ENCODE measurements at places on chromosomes 3 and 15.

GRCh38 chr15:72223278-72223677 is 7.7 kb downstream of the PKM start:
- DNase-seq = no peak

DNA sequence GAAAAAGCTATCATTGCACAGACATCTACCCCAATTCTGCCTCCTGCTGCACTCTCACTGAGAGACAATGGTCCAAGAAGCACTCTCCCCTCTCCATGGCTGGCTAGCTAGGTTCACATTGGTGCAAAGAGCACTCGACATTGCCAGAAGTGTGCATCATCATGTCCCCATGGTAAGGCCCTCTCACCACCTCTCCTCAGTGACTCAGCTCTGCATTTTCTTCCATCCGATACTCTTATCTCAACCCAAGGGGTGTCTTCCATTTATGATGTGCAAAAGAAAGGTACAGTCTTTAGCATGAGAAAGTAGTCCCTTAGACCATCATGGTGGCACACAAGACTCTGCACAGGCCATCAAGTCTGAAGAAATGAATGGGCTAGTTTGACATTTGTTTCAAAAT is 14.0 kb downstream of the RPSA start:
- no peak for DNase-seq

- no peak for DNase-seq
These were observed 45.5 kb downstream of the CBLB start for GRCh38 chr3:105823149-105823867.

DNA sequence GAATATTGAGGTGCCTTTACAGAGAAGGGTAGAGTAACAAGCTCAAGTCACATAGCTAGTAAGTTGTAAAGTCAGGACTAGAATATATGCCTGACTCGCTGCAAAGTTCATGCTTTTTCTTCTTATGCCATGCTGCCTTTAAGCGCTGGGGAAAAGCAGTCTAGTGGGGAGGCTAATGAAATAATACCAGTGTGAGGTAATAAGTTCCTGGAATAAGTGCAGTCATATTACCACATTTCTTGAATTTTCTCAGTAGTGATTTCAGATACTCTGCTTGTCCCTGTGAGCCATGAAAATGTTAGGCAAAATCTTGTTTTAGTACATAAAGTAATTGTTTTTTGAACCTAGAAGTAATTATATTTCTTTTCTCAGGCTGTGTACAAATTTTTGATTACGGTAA is 71.8 kb downstream of the SYN2 start:
- no peak for DNase-seq

DNA sequence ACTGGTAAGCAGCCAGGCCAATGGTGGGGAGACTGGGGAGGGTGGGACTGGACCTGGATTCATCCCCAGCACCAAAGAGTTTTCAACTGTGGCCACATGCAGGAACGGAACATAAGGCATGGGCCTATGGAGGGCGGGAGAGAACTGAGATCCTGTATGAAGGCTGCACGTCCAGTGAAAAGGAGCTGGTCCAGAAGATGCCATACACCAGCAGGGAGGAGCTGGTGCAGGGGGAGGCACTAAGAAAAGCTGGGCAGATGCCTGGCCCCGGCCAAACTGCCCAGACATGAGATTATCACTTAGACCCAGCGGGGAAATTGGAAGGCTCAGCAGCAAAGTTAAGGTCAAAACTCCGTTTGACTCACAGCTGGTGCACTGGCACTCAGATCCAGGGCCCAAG is 58.1 kb upstream of the MCF2L2 start:
- DNase-seq = no peak

DNA sequence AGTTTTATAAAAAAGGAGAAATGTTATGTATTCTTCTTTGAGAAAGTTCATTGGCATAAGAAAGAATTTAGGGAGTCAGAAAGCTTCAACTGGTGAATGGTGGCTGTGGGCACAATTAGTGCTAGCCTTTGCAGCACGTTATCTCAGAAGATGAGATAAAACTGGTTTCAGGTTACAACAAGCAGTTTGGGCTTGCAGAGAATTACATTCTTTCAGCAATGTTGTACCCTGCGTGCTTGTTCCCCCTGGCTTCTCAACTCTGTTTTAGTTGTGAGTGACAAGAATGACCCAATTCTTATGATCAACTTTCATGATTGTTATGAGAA is 31.6 kb upstream of the ACP3 start:
- DNase-seq = no peak

DNA sequence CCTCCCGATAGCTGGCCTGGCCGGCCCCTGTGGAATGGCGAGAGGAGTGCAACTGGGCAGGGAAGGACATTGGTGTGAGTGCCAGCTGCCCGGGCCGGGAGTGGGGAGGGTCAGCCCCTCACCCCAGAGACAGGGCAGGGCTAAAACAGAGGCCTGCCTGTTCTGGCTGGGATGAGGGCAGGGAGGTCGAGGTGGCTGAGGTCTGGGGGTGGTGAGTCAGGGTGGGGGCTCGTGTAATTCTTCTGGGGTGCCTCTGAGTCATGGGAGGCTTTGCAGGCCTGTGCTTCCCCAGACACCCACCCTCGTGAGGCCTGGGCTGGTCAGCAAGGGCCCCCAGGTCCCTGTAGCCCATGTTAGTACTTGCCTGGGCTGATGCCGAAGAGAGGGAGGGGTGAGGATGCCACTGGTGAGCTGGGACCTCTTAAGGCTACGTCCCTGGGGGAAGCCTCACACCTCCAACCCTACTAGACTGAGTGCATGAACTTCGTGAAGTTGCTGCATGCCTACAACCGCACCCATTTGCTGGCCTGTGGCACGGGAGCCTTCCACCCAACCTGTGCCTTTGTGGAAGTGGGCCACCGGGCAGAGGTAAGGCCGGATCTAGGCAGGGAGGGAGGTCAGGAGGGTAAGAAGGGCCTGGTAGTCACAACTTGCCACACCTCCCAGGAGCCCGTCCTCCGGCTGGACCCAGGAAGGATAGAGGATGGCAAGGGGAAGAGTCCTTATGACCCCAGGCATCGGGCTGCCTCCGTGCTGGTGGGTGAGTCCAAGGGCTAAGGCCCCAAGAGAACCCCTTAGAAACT is 1.7 kb downstream of the SEMA3B start:
- DNase-seq = no peak

DNA sequence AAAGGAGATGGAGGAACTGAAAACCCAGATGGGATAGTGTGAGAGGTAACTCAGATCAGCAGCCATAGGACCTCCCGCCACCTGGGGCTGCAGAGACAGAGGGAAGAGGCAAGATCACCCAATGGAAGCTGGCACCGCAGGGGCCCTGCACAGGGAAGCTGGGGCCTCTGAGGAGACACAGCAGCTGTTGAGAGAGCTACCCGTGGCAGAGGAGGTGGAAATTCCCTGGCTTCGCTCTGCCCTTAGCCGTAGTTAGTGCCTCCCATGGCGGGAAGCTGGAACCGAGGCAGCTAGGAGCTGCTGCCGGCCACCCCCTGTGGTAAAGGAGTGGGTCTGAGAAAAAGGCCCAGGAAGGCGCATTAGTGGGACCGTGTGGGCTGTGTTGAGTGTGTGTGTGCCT is 18.0 kb upstream of the PLXNA1 start:
- no peak for DNase-seq

- peak; percentile 80 for DNase-seq
These were observed 1.1 kb upstream of the SETD5 start for GRCh38 chr3:9396301-9396631.

DNA sequence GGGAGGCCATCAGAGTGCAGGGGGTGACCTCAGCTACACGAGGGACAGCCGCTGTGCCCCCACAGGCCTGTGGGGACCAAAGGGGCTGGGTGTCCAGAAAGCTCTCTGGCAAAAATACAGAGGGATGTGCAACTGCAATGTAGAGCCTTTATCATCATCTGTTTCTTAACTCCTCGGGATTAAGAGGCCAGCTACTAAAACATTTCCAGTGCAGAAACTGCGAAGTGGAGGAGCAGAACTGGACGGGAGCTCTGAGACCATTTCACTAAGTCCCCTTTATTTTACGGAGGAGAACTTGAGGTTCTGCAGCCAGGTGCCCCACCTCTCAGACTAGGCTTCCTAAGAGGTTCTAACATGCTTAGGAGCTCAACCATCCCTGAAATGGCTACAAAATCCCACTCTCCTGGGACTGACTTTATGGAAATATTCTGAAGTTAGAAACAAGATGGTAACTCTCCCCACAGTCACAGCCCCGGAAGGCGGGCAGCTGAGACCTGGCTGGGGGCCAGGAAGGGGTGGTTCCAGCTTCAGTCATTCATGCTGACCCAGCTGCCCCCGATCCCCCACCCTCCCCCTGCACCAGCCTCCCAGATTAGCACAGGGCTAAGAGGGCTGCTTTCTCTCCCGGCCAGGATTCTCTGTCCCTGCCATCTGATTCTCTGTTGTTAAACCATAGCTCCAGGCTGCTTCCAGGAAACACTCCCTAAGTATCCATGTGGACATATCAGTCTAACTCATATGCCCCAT is 40.3 kb downstream of the UMPS start:
- DNase-seq = no peak

GRCh38 chr3:157436583-157437291 is at the start of gene PTX3:
Gene PTX3, plus strand, starts transcription at chr3:157436850. Its CDS starts 84 bp downstream, at chr3:157436934.
- DNase-seq = no peak

GRCh38 chr3:149753717-149754116 is 1.4 kb upstream of the COMMD2 start:
- no peak for DNase-seq

DNA sequence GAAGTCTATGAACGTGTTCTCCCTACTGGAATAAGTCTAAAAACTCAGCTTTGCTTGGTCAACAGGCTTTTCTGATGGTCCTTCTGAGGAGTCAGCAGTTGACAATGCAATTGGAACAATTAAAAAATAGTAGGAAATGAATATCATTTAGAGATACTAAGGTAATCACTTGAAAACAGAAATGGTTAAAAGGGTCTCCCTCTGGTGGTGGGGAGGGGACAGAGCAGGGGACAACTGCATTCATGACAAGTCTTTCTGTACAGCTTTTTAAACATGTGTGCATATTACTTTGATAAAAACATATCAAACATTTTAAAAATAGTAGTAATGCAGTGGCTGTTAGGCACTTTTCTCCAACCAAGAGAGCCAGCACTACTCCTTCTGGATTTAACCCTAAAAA is 119.9 kb upstream of the FHIT start:
- no peak for DNase-seq

DNA sequence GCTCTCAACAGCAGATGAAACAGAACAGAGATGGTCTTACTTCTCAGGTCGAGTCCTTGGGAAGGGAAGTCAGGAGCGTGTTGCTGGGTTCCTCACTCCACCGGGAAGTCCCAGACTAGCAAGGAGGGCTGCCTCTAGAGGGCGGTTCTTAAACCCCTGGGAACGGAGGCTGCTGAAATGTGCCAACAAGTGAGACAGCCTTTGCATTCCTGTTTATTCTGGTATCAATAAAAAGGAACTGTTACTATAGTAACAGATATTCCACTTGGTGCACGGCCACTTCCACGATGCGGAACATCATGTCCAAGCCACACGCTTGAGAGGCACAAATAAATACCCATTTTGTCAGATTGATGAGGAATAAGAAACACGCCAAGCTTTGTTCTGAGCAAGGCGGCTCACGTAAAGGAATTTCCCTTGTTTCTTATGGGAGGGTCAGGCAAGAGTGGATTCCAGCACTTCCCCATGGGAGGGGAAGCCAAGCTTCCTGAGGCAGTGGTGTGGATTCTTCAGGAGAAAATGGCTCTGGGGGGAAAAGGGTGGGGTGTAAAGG is at the start of gene FAM107A:
TSS of gene FAM107A (minus strand) at position 123 of the 553 bp plus-strand sequence. CDS start 7,531 bp downstream, outside the sequence.
- DNase-seq = no peak

- DNase-seq = no peak
These were observed 394.2 kb downstream of the EDEM1 start for GRCh38 chr3:5581743-5582142.

- no peak for DNase-seq
These were observed 122.9 kb downstream of the GREM1 start for GRCh38 chr15:32840507-32841245.

GRCh38 chr15:69758810-69759790 is 306.5 kb downstream of the RPLP1 start:
- peak; percentile 75 for DNase-seq

- no peak for DNase-seq
These were observed 27.4 kb upstream of the TJP1 start for GRCh38 chr15:29849716-29850115.

DNA sequence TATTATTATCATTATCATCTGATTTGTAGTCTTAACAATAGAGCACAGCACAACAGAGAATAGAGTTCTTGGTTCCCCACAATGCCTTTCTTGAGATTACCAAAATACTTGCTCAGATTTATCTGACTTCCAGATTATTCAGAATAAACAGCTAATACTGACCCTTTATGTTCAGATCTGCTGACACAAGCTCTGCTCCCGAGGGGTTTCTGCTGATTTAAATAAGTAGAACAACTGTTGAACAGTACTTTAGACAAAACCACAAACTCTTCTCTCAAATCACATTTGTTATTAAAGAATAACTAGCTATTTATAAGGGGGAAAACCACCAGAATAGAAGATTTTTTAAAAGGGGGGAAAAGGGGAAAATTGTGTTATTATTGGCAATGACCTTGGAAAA is 380.2 kb upstream of the ATP11B start:
- no peak for DNase-seq

- DNase-seq = no peak
These were observed 85.3 kb upstream of the MYZAP start for GRCh38 chr15:57506422-57506821.

- DNase-seq = no peak
These were observed 111.6 kb upstream of the PHLDB2 start for GRCh38 chr3:111747490-111747889.

- DNase-seq = no peak
These were observed 26.4 kb downstream of the PEAK1 start for GRCh38 chr15:77393471-77393840.

- DNase-seq = no peak
These were observed 35.1 kb downstream of the CYFIP1 start for GRCh38 chr15:22945071-22945470.

DNA sequence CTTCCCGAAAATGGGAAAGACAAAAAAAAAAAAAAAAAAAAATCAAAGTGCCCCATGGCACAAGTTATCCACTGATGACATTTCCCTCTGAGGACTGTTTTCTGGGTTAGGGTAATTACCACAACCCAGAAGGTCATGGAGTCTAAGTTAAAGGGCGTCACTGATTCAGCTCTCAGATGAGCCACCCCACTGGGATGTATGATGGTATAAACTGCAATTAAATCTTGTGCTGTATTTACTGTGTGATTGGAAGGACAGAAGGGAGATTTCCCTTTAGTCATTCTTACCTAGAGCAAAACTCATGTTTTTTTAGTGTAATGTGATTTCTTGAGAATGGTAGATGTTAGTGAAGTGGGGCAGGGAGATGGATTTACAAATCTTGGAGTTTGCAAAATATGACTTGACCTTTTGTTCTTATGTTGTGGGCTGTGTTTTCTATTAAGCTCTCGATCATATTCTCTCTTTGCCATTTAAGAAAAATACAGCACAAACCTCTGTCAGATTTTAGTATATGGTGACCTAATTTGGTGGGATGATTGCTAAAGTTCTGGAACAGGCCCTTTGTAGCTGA is 244.2 kb downstream of the PTPRG start:
- DNase-seq = no peak

DNA sequence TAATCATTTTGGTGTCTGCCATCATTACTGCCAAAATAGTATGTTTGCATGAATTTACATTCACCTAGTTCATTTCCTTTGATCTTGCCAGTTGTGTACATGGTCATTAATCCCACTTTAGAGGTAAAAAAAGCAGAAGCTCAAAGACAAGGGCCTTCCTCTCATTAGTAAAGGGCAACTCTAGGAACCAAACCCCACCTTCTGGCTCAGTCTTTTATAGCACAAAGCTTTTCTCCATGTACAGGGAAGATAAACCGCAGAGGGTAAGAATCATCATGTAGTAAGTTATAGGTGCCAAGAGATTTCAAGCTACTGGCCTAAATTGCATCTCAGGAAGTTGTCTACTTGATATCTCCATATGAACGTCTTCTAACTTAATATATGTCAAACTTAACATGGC is 19.3 kb upstream of the SPG21 start:
- DNase-seq = no peak

- DNase-seq = no peak
These were observed 95.0 kb upstream of the NMNAT3 start for GRCh38 chr3:139772539-139773500.

Data from T-helper 2 cell (primary cell).